Left lung (tissue), 14 donors: ENCODE measurements at places on chromosomes 11 and 22.

- DNase-seq = no peak
Observed at GRCh38 chr11:12282676-12283075, 94.7 kb upstream of the PARVA start.

GRCh38 chr11:128738942-128739341 is 45.1 kb downstream of the FLI1 start:
- no peak for DNase-seq

GRCh38 chr22:23534851-23535717 is 45.0 kb downstream of the IGLL1 start:
- peak; percentile 27 for DNase-seq

GRCh38 chr11:73961321-73961720 is 10.5 kb downstream of the DNAJB13 start:
- no peak for DNase-seq

DNA sequence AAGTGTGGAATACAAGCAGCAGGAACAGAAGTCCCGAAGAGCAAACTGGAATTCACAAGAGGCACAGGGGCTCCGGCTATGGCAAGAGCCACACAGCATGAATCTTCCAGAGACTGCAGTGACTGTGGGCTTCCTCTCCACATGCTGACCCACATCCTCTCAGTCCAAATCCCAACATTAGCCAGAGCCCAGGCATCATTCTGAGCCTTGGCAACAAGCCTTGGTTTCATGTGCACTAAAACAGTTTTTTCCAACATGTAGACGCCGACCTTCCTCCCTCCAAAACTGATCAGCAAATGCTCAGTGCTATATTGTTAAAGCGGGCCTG is 91.7 kb upstream of the CSNK2A3 start:
- no peak for DNase-seq

DNA sequence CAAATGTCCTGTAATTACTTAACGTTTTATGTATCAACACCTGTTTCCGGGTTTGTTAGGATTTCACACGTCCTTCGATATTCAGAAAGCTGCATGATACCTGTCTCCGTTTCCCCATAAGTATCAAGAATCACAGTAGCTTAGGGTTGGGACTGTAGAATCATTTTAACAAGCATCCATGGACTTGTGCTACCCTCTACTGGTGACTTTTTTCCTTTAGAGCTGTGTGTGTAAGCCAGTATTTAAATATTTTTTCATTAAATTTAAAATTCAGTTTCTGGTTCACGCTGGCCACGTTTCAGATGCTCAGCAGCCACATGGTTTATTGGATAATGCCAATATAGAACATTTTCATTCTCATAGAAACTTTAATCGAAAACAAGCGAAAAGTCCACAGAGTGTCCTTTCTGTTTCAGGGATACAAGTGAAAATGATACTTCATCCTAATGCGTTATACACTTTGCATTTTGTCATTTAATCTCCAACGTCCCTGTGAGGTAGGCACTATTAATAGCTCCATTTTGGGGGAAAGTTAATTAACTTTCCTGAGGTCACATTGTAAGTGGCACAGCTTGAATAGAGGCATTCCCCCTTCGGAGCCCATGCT is 61.5 kb upstream of the SLC25A18 start:
- peak; percentile 75 for DNase-seq

DNA sequence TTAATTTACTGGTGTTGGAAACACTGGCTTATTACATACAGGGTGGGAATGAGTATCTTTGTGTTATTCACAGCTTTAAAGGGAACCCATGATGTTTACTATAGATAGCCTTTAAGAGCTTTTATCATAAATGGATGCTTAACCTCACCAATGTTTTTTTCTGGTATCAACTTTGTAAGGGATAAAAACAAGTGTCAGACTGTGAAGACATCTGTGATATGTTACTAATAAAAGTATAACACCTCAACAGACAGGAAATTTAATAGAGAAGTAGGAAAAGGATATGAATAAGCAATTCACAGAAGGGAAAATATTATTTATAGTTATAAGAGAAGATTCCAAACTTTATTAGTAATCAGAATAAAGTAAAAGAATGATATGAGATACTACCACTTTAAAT is 46.3 kb downstream of the ACAT1 start:
- DNase-seq = no peak

GRCh38 chr22:24225044-24225601 is 19.8 kb downstream of the GGT5 start:
- no peak for DNase-seq

- no peak for DNase-seq
Observed at GRCh38 chr22:31278626-31279326, 13.5 kb downstream of the PIK3IP1 start.

DNA sequence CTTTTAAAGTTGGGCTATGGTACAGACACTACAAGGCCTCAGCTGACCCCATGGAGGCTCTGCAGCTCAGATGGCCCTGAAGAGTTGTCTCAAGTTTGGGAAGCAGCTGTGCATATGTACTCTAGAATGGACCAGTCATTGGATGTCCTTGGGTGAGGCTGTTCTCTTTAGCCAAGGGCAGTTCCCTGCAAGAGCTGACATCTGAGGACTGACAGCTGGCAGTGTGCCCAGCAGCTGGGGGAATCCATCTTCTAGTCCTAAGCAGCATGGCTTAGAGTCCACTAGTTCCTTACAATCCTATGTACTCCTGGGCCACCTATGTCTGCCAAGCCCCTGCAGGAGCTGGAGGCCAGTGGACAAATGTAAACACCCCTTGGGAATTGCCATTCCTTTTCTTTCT is 76.5 kb downstream of the C11orf91 start:
- no peak for DNase-seq

GRCh38 chr22:30314915-30315314 is 11.8 kb downstream of the TBC1D10A start:
- DNase-seq = no peak

GRCh38 chr11:121534131-121535093 is 81.6 kb upstream of the SORL1-AS1 start:
- DNase-seq = peak; percentile 6

- no peak for DNase-seq
Observed at GRCh38 chr11:97015327-97015726, 625.5 kb downstream of the JRKL start.

- DNase-seq = no peak
Observed at GRCh38 chr22:19242699-19243098, 48.8 kb downstream of the CLTCL1 start.

GRCh38 chr11:134483291-134483690 is 71.2 kb upstream of the B3GAT1 start:
- DNase-seq = no peak

- no peak for DNase-seq
Observed at GRCh38 chr11:85712953-85713352, 27.0 kb upstream of the CCDC89 start.

GRCh38 chr11:17770048-17770652 is 35.6 kb downstream of the KCNC1 start:
- no peak for DNase-seq

DNA sequence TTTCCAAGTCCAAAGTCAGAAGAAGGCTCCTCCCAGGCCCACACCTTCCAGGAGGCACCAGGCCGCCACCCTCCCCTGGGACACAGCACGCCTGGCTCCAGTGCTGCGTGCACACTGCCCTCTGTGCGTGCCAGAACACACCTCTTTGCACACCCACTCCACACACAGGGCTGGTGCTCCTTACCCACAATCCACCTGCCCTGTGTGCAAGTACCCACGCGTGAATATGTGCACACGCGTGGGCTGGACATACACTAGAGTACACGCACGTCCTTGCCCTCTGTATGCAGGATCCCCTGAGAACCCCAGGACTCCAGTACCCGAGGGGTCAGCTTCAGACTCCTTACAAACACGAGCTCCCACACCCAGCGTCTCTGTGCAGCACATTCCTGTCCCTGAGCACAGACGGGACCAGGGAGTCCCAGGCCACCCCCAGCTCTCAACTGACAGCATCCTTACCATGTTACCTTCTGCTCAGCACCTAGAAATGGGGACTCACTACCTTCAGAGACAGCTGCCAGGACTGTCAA is 2.8 kb downstream of the DUSP8 start:
- DNase-seq = no peak

DNA sequence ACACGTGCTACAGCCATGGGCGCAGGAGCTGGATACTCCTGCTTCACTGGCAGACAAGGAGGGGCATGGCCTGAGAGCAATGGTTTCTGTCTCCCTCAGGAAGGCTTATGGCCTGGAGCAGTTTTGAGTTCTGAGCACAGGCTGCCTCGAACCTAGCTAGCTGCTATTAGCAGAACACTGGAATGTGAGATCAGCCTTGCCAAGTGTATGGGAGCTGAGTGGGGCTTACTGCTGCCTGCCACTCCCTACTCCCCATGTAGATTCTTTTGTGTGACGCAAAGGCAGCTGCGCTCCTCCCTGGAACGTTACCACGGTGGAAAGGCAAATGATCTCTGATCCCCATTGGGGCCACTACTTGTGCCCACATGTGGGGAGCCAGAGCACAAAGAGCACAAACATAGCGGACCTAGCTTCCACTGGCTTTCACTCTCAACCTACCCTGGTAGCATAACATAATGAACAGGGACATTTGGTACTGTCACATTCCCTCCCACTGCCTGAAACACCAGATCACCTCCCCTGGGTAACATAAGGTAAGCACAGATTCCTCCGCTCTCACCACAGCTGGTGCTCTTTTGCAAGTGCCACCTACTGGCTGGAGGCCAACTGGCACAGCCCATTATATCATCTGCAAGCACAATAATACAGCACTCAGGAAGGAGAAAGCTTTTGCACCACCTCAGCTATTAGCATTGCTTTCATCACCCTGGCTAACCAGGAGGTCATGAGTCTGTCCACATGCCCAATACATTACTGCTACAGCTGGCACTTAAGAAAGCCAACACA is 84.6 kb upstream of the GUCY1A2 start:
- peak; percentile 15 for DNase-seq
